NCI-H1436 treated with DMSO at 0.1 percent for 48 hours (cell line): ENCODE measurements at places on chromosomes 5 and 9.

DNA sequence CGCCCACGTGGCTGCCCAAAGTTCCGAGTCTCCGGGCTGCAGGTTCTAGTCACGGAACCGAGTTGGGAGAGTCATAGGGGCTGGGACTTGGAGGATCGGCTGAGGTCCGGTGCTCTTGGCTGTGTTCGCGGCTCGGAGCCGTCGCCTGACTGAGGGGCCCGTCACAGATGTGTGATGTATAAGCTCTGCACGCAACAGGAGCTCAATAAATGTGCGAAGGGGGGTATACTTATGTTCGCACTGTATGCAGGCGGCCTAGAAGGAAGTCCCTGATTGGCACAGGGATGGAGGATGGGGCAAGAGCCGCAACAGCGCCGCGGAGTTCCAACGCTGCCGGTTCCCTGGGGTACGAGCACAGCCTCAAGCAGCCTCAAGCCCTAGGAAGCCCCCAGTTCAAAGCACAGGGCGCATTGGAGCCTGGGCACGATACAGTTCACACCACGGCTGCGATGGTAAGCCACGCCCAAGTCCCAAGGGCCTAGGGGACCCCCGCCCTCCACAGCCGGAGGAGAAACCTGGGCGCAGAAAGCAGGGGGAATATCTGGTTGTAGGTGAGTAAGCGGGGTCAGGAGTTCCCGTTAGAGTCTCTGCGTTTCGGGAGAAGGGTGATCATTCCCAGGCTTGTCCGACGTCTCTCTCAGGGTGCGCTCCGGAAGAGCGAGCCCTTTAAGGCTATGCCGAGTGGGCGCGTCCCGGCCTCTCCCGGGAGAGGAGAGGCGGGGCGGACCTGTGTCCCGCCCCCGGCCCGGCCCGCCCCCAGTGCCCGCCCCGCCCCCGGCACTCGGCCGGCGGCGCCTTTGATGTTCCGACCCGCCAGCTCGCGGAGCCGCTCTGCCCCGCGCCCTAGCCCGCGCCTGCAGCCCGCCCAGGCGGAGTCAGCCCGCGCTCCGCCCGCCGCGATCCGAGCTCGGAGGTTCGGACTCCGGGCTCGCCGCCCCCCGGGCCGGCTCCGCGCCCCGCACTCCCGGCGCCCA is at the start of gene TCF7:
Gene TCF7, plus strand, starts transcription at position 780 of the 974 bp plus-strand sequence. CDS start 226 bp downstream, outside the sequence.
- no peak for DNase-seq

GRCh38 chr5:173733021-173733420 is 116.6 kb upstream of the BOD1 start:
- no peak for DNase-seq

- no peak for DNase-seq
Observed at GRCh38 chr9:36298566-36298965, 40.3 kb upstream of the GNE start.

DNA sequence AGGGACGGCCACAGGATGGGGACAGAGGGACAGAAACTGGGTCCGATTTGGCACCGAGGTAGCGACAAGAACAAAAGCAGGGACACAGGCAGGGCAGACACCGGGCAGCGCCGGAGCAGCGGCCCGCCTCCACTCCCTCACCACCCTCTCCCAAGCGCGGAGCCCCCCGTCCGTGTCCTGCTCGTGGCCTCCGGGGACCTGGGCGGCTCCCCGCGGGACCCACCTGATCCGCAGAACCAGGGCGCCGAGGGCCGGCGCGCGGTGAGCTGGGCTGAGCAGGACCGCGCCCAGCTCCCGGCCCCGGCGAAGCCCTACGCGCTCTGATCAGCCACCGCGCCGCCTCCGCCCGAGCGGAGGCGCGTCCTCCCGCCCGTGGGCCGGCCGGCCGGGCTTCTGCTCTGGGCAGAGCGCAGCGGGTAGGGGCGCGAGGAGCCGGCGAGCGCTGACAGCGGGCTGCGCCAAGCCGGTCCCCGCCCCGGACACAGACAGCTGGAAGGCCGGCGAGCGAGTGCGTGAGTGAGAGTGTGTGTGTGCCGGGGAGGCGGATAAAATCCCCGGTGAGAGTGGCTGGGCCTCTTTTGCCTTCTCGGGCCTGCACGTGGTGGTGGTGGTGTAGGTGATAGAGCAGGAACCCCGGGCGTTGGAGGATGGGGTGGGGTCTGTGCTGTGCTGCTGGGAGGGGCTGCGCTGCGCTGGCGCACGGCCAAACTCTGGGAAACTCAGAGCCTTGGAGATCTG is at the start of gene GGTA1:
Gene GGTA1, minus strand, starts transcription at position 418 of the 738 bp plus-strand sequence. CDS start 31,922 bp downstream, outside the sequence.
- no peak for DNase-seq

GRCh38 chr5:431001-431710 is 11.8 kb upstream of the EXOC3 start:
- DNase-seq, result no peak

GRCh38 chr9:18666348-18666747 is 192.4 kb downstream of the ADAMTSL1 start:
- DNase-seq, result no peak
